ENCODE measurements at places on chromosomes 12 and 14.

DNA sequence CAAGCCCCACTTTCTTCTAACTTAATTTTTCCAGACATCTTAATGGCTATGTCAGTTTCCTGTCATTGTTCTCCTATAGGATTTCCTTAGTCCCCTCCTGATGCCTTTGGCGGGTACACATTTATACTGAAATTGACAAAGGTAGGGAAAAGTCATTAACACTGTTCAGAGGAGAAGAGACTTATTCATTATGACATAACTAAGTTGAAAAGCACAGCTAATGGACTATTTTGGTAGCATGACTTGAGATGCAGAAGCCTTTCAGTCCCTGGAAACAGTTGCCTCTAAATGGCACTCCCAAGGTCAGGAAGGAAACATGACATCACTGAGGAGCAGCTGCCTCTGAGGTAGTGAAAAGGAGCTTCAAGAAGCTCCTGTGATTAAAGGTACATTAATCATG lies 317.5 kb upstream of the KITLG start:
- DNase-seq = no peak

DNA sequence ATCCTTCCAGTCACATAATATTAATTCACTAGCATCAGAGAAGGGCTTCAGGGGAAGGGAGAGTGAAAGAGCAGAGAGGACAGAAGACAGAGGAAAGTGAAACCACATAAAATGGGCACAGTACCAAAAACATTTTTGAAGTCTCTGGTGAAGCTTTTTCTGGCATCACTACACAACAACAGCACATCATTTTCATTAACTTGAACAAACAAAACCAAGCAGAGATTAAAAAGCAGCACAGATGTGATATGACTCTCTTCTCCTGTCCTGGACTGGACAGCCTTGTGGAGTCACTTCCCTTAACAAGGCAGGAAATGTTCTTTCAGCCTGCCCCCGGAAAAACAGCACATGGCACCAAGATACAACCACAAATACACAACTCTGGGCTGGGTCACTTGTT lies 112.0 kb downstream of the TSPAN8 start:
- DNase-seq = no peak

DNA sequence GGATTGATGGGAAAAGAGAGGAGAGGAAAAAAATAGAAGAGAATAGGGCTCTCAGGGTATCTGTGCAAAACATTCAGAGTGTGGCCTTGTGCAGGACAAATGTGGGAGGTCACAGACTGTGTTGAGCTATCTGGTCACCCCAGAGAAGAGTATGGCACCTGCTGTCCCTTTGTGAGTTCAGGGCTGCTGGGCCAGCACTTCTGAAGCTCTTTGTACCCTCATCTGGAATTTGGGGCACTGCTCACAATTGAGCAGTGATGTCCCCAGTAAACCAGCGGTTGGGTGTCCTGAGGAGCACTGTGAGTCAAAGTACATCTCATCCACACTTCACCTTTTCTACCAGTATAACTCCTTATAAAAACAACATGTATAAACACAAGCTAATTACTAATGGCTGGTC lies 2.6 kb upstream of the KRT81 start:
- DNase-seq = no peak

GRCh38 chr12:12176402-12176801 lies 90.4 kb downstream of the LRP6 start:
- DNase-seq = no peak

- no peak for DNase-seq
These were observed 151.1 kb downstream of the PPM1H start for GRCh38 chr12:62783881-62784280.

GRCh38 chr14:75409316-75410205 lies 18.3 kb upstream of the JDP2 start:
- DNase-seq = no peak

DNA sequence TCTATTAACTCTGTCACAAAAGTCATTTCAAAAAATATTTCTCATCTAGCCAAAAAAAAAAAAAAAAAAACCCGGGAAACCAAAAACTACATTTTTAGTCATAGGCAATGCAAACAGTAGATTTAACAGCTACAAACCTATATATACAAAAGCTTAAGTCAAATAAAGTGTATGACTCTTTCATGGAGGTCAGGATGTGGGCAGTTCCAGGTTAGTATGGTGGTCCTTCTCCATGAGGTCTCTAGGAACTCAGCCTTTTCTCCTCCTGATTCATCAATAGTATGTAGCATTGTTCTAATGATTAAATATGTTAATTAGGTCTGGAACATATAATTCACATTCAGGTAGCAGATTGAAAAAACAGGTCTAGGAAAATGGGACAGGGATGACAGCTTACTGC lies 586.5 kb downstream of the SLC16A7 start:
- DNase-seq = no peak

DNA sequence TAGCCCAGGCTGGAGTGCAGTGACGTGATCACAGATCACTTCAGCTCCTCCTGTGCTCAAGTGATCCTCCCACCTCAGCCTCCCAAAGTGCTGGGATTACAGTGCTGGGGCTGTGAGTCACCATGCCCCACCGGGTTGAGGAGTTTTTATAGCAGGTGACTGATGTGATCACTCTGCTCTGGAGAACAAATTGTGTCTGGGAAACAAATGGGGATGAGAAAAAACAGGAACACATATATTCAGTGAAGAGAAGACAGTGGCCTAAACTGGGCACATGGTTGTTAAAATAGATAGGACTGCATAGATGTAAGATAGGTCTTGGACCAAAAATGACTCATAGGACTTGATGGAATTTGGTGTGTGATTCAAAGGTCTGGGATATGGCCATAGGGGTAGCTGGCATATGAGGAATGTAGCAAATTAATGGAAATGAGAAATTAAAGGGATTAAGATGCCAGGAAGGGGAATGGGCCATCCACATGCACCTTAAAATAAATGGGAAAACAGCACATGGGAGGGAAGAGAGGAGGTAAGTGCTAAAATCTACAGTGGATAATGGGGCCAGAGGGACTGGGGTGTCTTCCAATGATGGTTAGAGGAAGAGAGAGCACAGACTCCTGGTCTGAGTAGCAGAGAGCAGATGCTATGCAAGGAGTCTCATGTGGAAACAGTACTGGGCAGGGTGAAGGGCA lies 11.2 kb downstream of the BCAT1 start:
- no peak for DNase-seq

- DNase-seq = no peak
These were observed 46.9 kb upstream of the BCL11B start for GRCh38 chr14:99318959-99319295.

DNA sequence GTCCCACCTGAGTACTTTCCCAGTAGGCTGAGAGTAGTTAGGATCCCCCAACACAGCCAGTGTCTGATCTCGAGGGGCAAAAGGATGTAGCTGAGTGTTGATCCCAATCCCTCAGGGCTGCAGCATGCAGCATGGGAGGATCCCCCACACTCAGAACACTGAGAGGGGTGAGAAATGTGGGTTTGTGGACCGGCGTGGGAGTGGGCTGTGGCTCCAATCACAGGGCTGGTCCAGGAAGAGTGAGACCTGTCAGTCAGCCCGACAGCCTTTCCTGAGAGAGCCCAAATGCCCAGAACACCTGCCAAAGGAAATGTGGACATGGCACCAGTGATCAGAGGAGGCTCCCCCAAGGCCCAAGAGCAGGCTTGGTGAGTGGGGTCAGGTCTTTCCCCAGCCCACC lies 228.3 kb upstream of the MGAT4C start:
- no peak for DNase-seq

DNA sequence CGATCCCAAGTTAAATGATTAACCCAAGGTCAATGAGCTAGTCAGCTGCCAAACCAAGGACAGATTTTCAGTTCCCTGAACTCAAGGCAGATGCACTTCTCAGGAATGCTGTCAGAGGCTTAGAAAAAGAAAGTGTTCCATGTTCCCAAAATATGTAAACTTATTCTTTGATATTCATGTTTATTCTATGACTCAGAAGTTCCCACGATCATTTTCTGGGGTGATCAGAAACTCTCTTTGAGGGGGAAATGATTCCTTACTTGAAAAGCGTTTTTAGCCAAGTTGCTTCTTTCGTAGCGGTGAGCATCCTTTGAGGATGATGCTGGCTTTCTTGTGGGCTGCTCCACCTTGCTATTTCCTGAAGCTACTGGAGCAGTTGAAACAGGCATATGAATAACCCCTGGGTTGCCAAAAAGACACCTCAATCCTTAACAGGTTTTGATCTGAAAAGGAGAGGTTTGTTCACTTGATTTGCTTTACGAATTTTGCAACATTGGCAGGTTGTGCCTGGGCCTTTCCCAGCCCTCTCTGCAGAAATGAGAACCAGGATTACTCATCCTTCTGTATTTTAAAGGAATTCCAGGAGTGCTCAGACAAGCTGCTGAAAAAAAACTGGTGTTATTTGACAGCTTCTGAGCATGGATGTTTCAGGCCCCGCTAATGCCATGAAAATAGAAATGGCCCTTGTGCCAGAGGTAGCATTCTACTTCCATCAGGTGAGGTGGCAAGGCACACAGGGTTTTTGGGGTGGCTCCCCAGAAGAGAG lies 121.4 kb upstream of the HIF1A start:
- no peak for DNase-seq

DNA sequence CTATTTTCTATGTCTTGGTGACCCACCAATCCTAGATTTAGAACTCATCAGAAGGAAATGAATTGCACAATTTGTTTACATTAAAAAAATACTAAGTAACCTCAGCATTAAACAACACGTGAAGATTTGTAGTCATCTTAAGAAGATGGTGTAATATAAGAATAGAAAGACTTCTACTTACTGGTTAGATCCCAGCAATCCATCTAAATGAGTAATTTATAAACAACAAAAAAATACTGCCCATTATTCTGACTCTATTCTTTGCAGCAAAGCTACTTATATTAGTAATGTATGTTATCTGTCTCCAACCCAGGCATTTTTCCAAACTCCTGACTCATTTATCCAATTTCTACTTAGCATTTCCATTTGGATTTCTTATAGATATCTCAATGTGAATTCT lies 67.8 kb downstream of the CD163L1 start:
- no peak for DNase-seq

- no peak for DNase-seq
These were observed 339.5 kb downstream of the PAWR start for GRCh38 chr12:79351251-79351650.

DNA sequence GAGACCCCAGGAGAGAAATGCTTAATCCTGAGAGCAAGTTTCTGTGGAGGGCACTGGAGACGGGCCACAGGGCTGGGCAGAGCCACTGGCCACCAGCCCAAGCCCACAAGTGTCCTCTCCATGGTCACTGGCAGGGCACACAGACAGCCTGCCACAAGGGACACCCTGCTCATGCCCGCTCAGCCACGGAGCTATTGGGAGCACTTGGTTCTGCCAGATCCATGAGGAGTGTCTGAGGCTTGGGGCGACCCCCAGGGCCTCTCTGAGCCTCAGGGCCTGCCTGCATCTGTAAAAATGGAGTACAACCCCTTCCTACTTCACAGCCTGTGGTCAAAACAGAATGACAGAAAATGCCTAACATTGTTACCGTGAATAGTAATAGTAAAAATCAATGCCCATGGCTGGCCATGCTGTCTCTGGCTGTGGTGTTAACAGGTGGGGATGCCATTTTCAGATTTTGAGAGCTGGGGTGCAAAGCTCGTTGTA lies 3.2 kb downstream of the PGF start:
- no peak for DNase-seq

DNA sequence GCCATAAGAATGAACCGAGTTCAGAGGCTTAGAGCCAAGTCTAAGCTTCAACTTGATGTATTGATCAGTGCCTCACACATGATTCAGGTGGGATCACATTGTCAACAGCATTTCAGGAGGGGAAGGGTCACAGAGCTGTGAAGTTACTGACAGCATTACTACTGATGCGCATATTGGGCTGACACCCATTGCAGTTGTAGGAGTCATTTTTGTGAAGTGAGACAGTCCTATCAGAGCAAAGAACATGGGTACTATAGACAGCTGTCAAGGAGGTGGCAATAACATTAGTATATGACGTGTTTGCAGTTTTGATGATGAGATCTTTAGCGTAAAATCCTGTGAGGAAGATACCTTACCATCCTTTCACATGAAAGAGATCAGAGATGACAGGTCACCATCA lies 206.0 kb upstream of the RBM19 start:
- no peak for DNase-seq

GRCh38 chr12:8065991-8066594 lies at the start of gene C3AR1:
C3AR1 (minus strand) TSS chr12:8066359; CDS start chr12:8060185, 6,174 bp downstream.
- DNase-seq = peak; percentile 1

GRCh38 chr12:101795786-101796185 lies 35.0 kb downstream of the GNPTAB start:
- DNase-seq = no peak

GRCh38 chr12:116964054-116965050 lies 53.6 kb downstream of the FBXW8 start:
- no peak for DNase-seq

DNA sequence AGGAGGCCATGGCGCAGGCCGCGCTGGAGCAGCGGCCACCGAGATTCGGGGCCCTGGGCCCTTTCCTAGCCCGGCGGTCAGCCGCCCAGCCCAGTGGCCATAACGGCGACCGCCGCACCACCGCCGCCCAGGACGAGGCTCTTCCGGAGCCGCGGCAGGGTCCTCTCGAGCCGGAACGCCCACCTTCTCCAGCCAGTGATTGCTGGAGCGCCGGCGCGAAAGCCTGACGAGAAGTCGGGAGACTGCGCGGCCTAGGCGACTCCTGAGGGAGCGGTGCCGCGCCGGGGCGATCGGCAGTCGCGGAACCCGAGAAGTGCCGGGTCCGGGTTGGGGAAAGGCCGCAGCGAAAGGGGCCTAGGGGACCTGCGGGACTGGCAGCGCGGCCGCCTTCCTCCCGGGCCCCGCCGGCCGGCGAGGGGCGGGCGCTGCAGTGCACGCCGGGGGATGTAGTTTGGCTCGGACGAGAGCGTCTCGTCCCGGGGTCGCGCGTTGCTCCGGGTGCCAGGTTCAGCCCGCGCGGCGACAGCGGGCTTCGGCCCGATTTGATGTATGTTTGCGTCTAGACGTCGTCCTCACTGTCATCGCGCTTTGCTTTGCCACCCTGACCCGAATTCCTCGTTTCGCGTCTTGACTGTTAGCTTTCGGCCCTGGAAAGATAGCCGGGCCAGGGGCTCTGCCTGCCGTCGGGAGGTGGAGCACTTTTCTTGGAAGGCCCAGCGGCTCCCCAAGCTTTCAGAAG lies at the start of gene VTI1B:
Gene VTI1B (minus strand): TSS at position 153 of the 739 bp plus-strand sequence. CDS start 143 bp downstream, at position 10.
- DNase-seq = peak; percentile 68

DNA sequence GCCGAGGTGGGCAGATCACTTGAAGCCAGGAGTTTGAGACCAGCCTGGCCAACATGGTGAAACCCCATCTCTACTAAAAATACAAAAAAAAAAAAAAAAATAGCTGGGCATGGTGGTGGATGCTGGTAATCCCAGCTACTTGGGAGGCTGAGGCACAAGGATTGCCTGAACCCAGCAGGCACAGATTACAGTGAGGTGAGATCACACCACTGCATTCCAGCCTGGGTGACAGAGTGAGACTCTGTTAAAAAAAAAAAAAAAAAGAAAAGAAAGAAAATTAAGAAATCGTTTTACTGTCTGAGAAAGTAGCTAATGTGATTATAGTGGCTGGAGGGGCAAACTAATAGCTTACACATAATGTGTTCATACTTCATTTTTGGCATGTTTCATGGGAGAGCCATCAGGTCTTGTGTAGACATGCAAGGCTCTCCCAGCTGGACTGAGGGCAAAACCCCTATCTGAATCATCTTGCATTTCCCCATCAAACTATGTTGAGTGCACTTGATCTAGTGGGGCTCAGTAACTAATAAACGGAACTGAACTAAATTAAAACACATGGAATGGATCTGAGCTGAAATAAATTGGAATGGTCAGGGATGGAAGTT lies 16.2 kb downstream of the KIF21A start:
- no peak for DNase-seq

- no peak for DNase-seq
These were observed 28.0 kb downstream of the CALM1 start for GRCh38 chr14:90424686-90425372.

GRCh38 chr12:106267535-106267934 lies 19.7 kb upstream of the CKAP4 start:
- DNase-seq = no peak
